ENCODE measurements at places on chromosomes 16 and 17. TPM values are rescaled to one million over a fixed set of nuclear protein-coding genes. Genes with fewer than 3 reads are reported as not detected.

The TBX6 gene
- total RNA-seq, result 0.94 TPM

The AARS1 gene
- 14.7 TPM for total RNA-seq

The HOXB9 gene
- 0.16 TPM for total RNA-seq

The CLEC10A gene
- 7.1 TPM for total RNA-seq

The MYH8 gene
- not detected for total RNA-seq

The SLC47A1 gene
- not detected for total RNA-seq

The HOXB5 gene
- not detected for total RNA-seq

The TMEM92 gene
- not detected for total RNA-seq

The TMEM114 gene
- not detected for total RNA-seq

Measured in T-helper 17 cell (primary cell).